ENCODE measurements at places on chromosomes 6 and 20.

- no peak overlapping the region for H3K27ac ChIP-seq
- no peaks in the 10 kb centered on the region for H3K4me1 ChIP-seq
- DNase-seq = no peak
- no peak overlapping the region for H3K4me3 ChIP-seq
- no peaks in the 10 kb centered on the region for H3K36me3 ChIP-seq
- H3K27me3 ChIP-seq = no peaks in the 10 kb centered on the region
Observed at GRCh38 chr20:53255102-53255710, 283.0 kb downstream of the TSHZ2 start.

- H3K27ac ChIP-seq = no peak overlapping the region
- no peak for DNase-seq
- H3K4me3 ChIP-seq = no peak overlapping the region
- H3K27me3 ChIP-seq = no peaks in the 10 kb centered on the region
- H3K36me3 ChIP-seq = no peaks in the 10 kb centered on the region
Observed at GRCh38 chr20:6718662-6719368, 48.7 kb upstream of the BMP2 start.

- no peaks in the 10 kb centered on the region for H3K4me1 ChIP-seq
- H3K27ac ChIP-seq = no peak overlapping the region
- no peak for DNase-seq
- no peaks in the 10 kb centered on the region for H3K27me3 ChIP-seq
- H3K4me3 ChIP-seq = no peak overlapping the region
Observed at GRCh38 chr6:38527371-38527770, 112.4 kb downstream of the BTBD9 start.

GRCh38 chr6:41966961-41967311, 25.3 kb upstream of the CCND3 start:
- no peak overlapping the region for H3K4me3 ChIP-seq
- no peaks in the 10 kb centered on the region for H3K27me3 ChIP-seq

DNA sequence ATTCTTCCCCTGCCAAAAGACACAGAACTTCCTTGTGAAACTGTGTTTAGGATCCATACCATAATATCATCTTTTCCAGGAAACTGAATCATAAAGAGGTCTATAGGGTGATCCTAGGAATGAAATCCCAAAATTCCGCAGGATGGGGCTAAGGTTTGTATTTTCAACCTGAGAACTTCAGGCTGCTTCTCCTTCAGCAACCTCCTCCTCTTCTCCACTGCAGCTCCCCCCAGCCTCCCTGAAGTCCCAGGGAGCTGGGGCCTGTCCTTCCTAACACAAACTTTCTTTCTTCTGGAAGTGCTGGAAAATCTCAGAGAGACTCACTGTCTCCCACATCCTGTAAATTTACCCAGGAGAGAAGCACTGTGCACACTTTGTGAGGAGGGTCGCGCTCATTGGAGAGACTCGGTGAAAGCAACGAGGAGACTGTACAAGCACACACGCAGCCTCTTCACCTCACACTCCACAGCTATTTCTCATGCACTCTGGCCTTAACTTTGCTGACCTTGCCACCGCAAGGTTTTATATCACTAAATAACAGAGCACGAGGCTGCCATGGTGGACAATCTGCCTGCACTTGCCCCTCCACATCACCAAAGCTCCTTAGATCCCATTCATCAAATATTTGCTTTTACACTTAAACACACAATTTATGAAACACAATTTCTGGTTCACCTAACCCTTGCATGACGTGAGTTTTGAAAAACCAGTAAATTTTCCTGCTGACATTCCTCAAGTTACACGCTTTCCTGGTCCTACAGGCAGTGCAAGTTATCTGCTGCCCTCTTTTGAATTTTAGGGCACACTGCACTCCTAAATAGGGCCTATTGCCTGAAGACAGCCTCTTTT, 14.3 kb downstream of the ID4 start:
- H3K27ac ChIP-seq = peak overlapping the region; percentile 35
- peaks cover 8% of the 10 kb centered on the region for H3K4me1 ChIP-seq
- no peaks in the 10 kb centered on the region for H3K27me3 ChIP-seq

GRCh38 chr20:39259010-39259803, 297.1 kb downstream of the DHX35 start:
- no peaks in the 10 kb centered on the region for H3K4me1 ChIP-seq
- no peak overlapping the region for H3K4me3 ChIP-seq
- no peak for DNase-seq
- no peak overlapping the region for H3K27ac ChIP-seq

DNA sequence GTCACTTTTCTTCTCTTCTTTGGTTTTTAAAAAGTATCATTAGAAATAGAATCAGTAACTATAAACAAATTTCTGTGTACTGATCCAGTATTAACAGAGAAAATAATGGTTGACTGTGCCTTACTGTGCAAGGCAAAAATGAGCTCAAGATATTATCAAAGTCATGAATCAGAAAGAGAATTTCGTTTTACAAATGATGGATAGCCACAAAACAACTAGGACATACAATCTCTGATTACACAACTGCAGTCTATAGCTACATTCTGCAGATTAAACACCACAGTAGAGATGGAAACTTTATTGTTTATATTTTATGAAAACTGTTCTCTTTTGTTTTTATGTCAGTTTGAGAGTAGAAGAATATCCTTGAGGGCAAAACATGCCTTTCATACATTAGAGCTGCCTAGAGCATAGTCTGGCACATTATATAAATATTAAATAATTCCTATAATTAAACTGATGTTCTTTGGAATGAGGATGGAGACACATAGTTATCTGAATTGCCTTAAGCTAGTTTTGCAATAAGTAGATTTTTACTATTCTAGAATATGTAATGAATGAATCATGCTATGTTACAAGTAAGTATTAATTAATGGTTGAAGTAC, 333.1 kb downstream of the LAMA2 start:
- no peaks in the 10 kb centered on the region for H3K27me3 ChIP-seq
- no peaks in the 10 kb centered on the region for H3K36me3 ChIP-seq
- no peak overlapping the region for H3K4me3 ChIP-seq
- DNase-seq = no peak
- H3K27ac ChIP-seq = no peak overlapping the region
- H3K4me1 ChIP-seq = no peaks in the 10 kb centered on the region

- H3K27me3 ChIP-seq = no peaks in the 10 kb centered on the region
- no peak overlapping the region for H3K4me3 ChIP-seq
- no peak for DNase-seq
Observed at GRCh38 chr6:130198483-130199035, 24.2 kb downstream of the SAMD3 start.

GRCh38 chr6:170297576-170298330, 6.9 kb upstream of the DLL1 start:
- peaks cover 7% of the 10 kb centered on the region for H3K27me3 ChIP-seq
- DNase-seq = no peak
- H3K4me3 ChIP-seq = no peak overlapping the region
- H3K27ac ChIP-seq = no peak overlapping the region
- H3K4me1 ChIP-seq = peaks cover 31% of the 10 kb centered on the region

DNA sequence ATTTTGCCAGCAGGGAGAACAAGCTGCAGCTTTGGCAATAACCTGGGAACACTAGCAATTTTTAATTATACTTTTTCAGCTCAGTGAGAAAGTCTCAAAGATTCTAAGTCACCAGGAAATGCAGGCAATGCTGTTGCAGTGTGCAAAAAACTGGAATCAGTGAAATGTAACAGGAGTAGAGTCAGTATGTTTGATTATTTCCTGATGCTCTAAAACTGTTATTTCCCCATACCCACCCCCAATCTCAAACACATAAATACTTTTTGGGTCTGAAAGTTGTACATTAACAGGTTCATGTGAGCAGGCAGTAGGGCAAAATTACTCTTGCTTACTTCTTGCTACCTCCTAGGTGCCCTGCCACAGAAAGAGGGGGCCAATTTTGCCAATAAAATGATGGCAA, 65.4 kb upstream of the BEND6 start:
- H3K4me3 ChIP-seq = no peak overlapping the region
- no peaks in the 10 kb centered on the region for H3K36me3 ChIP-seq
- H3K4me1 ChIP-seq = peaks cover 11% of the 10 kb centered on the region
- no peak overlapping the region for H3K27ac ChIP-seq
- DNase-seq = no peak

DNA sequence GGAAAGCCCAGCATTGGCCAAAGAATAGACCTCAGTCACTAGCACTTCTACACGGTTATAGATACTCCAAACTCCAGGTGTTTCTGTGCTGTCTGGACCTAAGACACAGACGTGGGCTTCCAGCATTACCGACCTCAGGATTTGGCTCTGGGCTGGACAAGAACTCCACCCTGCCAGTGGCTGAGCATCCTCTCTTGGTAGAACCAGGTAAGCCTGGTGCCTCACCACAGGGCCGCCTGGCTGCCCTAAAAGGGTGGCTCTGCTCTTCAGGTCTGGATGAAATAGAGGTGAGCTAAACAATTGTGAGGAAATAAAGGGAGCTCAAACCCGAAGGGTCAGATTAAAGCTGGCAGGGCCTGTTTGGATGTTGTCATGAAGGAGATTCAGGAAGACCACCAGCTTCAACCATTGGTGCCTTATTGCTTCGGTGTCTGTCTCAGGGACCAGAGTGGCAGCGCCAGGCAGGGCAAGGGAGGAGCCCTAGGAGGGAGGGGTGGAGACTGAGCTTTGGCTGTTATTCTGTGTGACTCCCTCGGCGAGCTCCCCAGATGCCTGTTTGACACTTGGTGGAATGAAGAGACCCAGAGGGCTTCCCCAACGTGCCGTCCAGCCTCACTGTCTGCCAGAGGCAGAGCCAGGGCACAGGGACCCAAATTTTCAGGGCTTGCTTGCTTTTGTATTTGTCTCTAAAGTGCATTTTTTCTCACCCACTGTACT, 8.6 kb downstream of the SYNDIG1 start:
- H3K4me1 ChIP-seq = no peaks in the 10 kb centered on the region
- no peaks in the 10 kb centered on the region for H3K27me3 ChIP-seq
- no peak overlapping the region for H3K27ac ChIP-seq
- H3K36me3 ChIP-seq = no peaks in the 10 kb centered on the region

GRCh38 chr20:9739991-9740390, 98.9 kb downstream of the PAK5 start:
- no peak overlapping the region for H3K4me3 ChIP-seq
- no peak overlapping the region for H3K27ac ChIP-seq
- no peaks in the 10 kb centered on the region for H3K36me3 ChIP-seq
- no peaks in the 10 kb centered on the region for H3K4me1 ChIP-seq
- no peak for DNase-seq

DNA sequence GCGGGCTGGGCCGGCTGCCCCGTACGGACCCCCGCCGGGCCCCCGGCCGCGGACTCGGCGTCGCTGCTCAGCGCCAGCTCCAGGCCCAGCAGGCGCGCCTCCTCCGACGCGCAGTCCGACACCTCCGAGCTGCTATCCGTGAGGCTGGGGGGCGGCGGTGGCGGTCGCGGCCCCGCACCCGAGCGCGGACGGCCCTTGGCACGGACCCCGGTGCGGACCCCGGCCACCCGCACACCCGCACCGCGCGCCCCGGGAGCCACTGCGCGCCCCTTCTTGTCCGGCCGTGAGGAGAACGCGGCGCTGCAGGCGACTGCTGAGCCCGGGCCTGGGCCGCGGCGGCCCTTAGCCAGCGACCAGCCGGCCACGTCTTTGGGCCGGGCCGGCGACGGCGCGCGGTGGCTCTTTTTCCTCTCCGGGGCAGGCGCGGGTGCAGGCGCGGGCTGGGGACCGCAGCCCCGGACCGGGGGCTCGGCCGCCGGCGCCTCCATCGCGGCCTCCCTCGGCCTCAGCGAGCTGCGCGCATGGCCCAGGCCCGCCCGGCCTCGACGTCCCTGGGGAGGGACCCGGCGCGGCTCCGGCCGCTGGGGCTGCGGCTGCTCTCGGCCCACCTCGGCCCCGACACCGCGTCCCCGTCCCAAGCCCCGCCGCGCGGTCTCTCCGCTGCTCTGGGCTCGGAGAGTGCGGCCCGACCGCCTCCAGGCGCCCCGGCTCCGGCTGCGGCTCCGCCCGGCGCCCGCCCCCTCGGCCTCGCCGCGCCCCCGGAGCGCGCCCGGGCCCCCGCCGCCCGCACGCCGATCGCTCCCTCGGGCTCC, 12.9 kb upstream of the TLDC2 start:
- peak overlapping the region; percentile 93 for H3K4me3 ChIP-seq
- peaks cover 51% of the 10 kb centered on the region for H3K4me1 ChIP-seq
- no peaks in the 10 kb centered on the region for H3K27me3 ChIP-seq
- H3K27ac ChIP-seq = peak overlapping the region; percentile 97

DNA sequence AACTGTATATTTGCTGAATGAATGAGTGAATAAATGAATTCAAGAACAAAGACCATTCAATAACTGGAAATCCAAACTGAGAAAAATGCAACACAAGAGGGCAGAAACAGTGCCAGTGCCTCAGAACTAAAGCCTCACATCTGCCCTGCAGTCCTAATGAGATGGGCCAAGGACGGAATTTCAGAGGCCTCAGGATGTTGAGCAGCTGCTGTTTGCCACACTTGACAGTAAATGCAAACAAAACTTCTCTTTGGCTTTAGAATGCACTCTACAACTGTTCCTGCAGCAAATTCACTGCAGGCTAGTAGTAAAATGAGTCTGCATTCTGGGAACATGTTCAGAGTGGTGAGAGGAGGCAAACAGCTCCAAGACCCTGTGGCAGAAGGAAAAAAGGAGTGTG, 177.6 kb upstream of the LRFN2 start:
- H3K27me3 ChIP-seq = no peaks in the 10 kb centered on the region
- H3K4me3 ChIP-seq = no peak overlapping the region
- H3K4me1 ChIP-seq = no peaks in the 10 kb centered on the region
- no peaks in the 10 kb centered on the region for H3K36me3 ChIP-seq
- no peak for DNase-seq

DNA sequence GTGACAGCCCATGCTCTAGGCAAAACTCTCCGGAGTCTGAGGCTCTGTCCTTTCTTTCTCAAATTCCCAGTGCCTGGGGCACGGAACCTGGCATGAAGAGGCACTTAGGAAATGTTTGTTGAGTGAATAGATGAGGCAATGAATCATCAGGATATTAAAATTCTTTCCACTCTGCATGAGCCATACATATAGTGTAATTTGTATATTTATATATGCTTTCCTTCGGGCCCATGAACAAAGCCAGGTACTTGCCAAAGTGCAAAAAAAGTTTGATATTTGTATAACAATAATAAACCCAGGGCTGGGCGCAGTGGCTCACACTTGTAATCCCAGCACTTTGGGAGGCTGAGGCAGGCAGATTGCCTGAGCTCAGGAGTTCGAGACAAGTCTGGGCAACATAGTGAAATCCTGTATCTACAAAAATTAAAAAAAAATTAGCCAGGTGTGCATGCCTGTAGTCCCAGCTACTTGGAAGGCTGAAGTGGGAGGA, 212.3 kb upstream of the ZNF217 start:
- H3K36me3 ChIP-seq = no peaks in the 10 kb centered on the region
- no peak overlapping the region for H3K27ac ChIP-seq
- peaks cover 4% of the 10 kb centered on the region for H3K4me1 ChIP-seq
- no peak for DNase-seq
- H3K27me3 ChIP-seq = no peaks in the 10 kb centered on the region
- H3K4me3 ChIP-seq = no peak overlapping the region

GRCh38 chr6:89505847-89506246, 72.9 kb downstream of the ANKRD6 start:
- no peaks in the 10 kb centered on the region for H3K4me1 ChIP-seq
- no peaks in the 10 kb centered on the region for H3K36me3 ChIP-seq
- no peak for DNase-seq
- H3K27ac ChIP-seq = no peak overlapping the region

DNA sequence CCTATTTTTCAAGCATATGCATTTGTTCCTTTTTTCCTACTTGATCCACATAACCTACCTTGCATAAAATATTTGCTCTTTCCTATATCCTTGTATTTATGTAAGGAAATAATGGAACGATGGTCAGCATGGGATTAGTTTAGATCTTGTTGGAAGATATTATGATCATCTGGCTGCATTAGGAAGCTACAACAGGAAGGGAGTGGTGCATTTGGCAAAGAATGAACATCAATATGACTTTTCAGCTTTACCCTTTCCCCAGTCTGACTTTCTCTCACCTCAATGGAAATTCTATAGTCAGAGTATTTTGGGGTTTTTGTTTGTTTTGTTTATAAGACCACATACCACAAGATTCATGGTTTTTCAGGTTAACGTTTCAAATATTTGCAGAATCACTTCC, 66.0 kb downstream of the HS3ST5 start:
- no peaks in the 10 kb centered on the region for H3K36me3 ChIP-seq
- no peak overlapping the region for H3K27ac ChIP-seq
- DNase-seq = no peak
- no peaks in the 10 kb centered on the region for H3K4me1 ChIP-seq
- H3K27me3 ChIP-seq = no peaks in the 10 kb centered on the region

Data from vagina (tissue), 2 donors.